ENCODE measurements at places on chromosomes 16 and 17.
A peak's percentile ranks its signal among the peaks of the same experiment; 100 is the strongest.

- DNase-seq: no peak
Measured at GRCh38 chr16:11721781-11722467, 20.7 kb downstream of the TXNDC11 start.

- no peak for DNase-seq
Measured at GRCh38 chr17:42548070-42548837, 4.5 kb upstream of the HSD17B1 start.

DNA sequence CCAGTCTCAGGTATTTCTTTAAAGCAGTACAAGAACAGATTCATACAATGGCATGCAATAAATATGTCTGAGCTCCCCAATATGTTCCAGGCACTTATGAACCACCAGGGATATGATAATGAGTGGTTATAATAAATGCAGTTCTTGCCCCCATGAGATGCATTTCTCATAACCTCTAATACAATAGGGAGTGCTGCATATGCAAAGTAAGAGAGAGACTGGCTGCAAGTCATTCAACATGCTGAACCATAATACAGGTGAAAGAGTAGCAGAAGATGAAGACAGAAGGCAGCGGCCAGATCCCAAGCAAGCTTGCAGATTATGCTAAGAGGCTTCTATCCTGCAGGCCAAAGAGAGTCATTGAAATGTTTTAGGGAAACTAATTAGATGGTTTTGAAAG is 96.7 kb downstream of the CHD9NB start:
- no peak for DNase-seq

GRCh38 chr17:10327640-10328039 is 45.2 kb downstream of the MYH13 start:
- DNase-seq: no peak

DNA sequence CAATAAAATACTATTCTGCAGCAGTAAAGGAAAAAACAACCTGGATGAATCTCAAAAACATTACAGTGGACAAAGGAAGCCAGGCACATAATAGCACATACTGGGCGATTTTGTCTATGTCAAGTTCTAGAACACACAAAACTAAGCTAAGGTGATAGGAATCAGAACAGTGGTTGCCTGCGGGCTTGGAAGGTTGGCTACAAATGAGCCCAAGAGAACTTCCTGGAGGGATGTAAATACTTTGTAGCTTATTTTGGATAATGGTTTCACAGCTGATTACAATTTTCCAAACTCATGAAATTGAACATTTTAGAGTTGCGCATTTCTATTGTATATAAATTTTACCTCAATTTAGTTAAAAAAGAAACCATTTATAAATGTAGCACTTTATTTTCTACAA is 67.6 kb upstream of the CES5A start:
- DNase-seq: no peak

DNA sequence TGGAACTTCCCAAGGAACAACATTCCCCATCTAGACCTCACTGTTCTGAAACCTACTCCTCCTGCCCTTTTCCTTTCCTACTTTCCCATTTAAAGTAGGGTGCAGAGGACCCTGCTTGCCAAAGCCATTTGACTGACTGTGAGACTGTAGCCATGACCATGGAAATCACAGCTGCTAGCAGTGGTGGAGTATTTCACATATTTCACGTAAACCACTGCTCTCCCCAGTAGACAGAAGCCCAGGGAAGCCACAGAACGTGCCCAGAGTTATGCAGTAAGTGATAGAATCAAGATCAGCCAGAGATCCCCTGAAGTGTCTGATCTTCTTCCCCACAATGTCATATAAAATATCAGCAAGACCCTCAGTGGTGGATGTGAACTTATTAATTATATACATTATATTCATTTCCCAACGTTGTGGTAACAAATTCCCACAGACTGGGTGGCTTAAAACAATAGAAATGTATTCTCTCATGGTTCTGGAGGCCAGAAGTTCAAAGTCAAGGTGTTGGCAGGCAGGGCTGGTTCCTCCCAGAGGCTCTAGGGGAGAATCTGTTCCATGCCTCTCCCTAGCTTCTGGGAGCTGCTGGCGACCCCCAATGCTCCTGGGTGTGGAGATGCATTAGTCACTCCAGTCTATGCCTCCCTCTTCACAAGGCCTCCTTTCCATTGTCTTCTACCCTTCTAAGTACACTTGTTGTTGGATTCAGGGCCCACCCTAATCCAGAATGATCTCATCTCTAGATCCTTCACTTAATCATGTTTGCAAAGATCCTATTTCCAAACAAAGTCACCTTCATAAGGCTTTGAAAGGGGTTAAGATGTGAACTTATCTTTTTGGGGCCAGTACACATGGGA is 20.7 kb upstream of the PRM1 start:
- no peak for DNase-seq

GRCh38 chr17:16939606-16940115 is 32.3 kb downstream of the TNFRSF13B start:
- DNase-seq: no peak

DNA sequence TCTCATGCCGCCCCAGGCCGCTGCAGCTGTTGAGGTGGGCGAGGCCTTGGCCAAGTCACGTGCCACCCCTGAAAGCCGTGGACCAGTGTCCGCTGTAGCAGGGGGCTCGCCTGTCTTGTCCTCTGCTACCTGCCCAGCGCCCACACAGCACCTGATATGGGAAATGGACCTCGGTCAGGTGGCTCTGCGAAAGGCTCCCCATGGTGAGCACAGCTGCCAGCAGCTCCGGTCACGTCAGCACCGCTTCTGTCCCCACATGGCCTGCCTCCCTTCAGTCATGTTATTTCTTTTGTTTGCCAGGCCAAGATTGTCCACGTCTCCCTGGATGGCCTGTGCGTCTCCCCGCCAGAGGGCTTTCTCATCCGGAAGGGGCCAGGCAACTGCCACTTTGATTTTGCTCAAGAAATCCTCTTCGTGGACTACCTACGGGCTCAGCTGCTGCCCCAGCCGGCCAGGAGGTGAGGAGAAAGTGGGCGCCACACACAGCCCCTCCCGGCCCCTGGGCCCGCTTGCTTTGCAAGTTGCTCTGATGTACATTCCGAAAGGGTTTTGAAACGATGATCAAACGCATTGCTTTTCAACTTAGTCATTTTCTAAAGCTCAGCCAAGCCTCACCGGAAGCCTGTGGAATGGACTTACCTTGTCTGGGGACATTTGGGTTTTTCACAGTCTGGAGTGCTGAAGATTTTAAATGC is 219.8 kb downstream of the KATNIP start:
- no peak for DNase-seq

DNA sequence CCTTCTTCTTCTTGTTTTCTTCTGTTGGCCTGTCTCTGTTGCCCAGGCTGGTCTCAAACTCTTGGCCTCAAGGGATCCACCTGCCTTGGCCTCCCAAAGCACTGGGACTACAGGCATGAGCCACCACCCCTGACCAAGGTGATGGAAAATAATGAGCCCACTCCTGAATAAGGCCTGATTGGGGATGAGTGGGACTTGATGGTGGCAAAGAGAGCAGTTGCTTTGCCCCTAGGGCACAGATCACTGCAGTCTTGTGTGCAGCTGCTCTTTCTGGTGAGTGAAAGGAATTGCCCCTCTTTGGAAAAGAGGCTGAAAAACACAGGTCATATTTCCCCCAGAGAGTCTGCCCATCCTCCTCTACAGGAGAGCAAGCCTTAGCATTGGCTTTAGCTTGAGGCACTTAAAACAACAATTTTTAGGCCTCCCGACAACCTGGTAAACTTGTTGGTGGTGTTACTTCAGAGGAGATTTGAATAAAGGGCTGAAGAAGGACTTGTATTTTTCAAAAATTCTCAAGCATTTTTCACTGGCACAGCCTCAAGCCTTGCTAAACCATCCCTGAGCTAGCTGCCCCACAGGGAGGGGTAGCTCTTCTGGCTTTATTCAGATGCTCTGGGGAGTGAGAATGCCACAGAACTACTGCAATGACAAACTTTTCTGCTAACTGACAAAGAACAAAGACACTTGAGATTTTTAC is 6.1 kb upstream of the PDP2 start:
- DNase-seq: no peak

GRCh38 chr17:71084219-71084618 is 914.9 kb downstream of the KCNJ2 start:
- DNase-seq: no peak

GRCh38 chr17:16569358-16569712 is 331 bp upstream of the ZNF287 start:
- no peak for DNase-seq

- DNase-seq: no peak
Measured at GRCh38 chr17:39018267-39019134, 51.3 kb upstream of the FBXO47 start.

- no peak for DNase-seq
Measured at GRCh38 chr17:68437979-68438822, 19.1 kb downstream of the WIPI1 start.

- no peak for DNase-seq
Measured at GRCh38 chr17:329784-330420, 22.7 kb downstream of the RPH3AL start.

GRCh38 chr17:4186357-4186881 is 43.4 kb downstream of the CYB5D2 start:
- no peak for DNase-seq

DNA sequence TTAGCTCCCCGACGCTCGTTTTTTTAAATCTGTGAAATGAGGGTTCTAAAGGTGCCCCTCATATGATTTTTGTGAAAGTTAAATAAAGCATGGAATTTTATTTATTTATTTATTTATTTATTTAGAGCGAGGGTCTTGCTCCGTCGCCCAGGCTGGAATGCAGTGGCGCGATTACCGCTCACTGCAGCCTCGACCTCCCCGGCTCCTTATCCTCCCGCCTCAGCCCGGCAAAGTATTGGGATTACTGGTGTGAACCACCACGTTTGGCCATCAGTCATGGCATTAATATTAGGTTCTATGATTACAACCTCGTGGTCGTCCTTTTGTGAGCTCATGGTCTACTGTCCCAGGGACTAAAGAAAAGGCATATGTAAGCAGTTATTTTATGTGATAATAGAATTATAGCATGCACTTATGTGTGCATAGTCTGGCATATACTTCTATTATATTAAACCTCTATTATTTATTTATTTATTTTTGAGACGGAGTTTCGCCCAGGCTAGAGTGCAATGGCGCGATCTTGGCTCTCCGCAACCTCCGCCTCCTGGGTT is 557 bp upstream of the LUC7L start:
- no peak for DNase-seq

DNA sequence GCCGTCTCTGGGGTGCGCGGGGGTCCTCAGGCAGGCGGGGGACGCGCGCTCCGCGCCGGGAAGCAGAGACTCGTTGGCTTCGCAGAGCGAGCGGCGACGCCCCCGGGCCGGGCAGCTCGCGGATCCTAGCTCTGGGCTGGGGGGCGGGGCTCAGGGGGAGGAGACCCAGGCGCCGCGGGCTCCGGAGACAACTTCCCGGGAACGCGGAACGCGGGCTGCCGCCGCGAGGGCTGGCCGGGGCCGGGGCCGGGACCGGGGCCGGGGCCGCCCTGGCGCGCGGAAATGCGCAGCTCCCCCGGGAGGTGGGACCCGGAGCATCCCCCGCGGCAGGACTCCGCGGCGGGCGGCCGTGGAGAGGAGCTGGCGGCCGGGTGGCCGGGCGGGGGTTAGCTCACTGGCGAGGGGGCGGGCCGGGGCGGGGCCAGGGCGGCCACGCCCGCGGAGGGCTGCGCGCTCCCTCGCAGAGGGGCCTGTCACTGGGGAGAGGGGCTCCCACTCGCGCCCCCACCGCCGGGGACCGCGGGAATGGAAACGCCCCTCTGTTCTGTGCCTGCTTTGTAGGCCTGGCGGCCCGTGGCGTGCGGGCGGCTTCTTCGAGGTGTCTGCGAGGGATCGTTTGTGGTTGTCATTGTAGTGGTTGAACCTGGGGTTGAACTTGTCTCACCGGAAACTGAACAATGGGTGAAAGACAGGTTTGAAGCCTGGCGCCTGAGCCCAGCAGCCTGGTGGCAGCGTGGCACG is at the start of gene GAS7:
Gene GAS7, minus strand, starts transcription at position 98 of the 741 bp plus-strand sequence.
- peak; percentile 64 for DNase-seq

- DNase-seq: no peak
Measured at GRCh38 chr16:71373073-71373472, 14.6 kb downstream of the CALB2 start.

- DNase-seq: peak; percentile 64
Measured at GRCh38 chr17:6471531-6472465, 27.5 kb downstream of the PIMREG start.

DNA sequence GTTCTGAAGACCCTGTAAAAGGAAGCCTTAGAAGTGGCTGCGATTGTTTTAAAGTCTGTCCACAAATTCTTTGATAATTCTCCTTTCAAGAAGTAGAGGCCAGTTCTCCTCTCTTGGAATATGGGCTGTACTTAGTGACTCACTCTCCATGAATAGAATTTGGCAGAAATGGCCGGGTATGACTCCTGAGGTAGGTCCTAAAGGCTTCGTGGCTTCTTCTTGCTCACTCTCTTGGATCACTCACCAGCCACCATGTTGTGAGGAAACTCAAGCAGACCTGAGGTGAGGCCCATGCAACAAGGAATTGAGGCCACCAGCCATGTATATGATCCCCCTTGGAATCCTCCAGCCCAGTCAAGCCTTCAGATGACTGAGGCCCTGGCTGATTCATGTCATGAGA is 75.8 kb downstream of the WWOX start:
- no peak for DNase-seq

DNA sequence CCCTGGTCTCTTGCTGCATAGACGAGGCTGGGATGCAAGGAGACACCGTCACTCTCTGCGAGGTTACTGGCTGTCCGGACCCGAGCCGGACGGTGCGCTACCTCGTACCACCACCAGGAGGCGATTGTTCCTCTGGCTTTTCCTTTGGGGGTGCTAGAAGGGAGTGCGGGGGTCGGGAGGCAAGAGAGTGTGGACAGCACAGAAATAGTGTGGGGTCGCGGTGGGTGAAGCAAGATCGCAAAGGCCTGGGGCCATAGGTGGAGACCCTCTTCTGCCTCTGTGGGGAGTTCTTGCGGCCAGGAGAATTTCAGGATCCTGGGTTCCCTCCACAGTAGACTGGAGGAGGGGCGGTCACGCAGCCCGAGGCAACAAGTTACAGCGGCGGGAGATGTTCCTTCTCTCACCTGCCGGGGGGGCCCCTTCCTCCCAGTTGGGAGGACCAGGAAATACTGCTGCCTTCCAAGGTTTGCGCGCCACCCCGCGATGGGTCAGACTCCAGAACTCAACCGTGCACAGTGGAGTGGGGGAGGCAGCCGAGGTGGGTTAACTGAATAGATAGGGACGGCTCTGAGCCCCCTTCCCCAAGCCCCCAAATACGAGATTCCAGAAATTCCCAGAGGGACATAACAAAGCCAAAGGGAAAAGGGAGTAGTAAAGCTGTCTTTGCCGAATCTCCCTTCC is 6.9 kb downstream of the PHOSPHO1 start:
- no peak for DNase-seq

DNA sequence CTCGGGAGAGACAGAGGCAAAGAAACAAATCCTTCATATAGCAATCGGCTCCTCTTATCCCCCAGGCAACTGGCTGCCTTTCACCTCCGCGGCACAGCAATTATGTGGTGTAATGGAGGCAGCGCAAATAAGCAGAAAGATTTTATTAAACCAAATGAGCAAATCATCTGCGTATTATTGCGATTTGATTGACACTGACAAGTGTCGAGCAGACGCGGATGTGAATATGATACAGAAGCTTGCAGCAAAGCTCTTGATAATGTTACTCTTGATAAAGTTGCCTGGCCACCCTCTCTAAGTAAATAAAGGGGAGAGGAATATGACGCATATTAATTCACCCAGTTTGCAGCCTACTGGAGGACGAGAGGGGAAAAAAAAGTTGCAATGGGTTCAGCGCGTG is 26.5 kb upstream of the AKTIP start:
- no peak for DNase-seq

All from T1000 (cell line).